ENCODE measurements at places on chromosomes 7 and 10.

- DNase-seq: peak; percentile 32
These were observed 33.3 kb downstream of the FOXK1 start for GRCh38 chr7:4715410-4715776.

DNA sequence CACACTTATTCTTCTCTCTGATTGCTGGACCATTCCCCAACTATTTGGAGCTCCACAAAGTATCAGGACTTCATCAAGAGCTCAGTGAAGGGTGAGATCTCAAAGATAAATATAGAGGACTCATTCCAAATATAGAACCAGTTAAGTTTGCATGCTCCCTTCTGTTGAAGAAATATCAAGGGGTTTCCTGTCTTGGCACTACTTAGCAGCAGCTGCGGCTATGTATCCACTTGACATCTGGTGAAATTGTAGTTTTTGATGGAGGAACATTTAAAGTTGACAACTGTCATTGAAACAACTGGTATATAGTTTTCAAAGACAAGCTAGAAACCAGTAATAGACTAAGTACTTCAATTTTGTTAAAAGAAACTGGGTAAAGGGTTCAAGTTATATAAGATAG lies 1.0 kb upstream of the SPAG6 start:
- no peak for DNase-seq

- no peak for DNase-seq
These were observed 10.5 kb downstream of the IKZF1 start for GRCh38 chr7:50314836-50315592.

DNA sequence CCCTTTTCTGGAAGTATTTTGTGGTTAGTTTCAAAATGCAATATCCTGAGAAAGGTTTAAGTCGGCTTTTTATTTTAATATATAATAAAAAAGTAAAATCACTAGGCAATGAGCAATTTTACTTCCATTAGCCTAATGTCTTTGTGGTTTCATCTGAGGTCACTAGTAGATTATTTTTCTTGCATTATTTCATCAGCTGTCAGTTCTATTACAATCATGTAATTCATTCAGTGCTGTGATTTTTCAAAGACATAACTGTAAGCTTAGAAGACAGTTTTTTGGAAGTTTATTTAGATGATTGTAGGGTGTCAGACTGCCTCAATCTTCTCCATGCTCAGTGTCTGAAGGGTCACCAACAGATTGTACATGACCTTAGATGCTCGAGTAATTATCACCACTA lies 568.0 kb upstream of the GALNT17 start:
- no peak for DNase-seq

DNA sequence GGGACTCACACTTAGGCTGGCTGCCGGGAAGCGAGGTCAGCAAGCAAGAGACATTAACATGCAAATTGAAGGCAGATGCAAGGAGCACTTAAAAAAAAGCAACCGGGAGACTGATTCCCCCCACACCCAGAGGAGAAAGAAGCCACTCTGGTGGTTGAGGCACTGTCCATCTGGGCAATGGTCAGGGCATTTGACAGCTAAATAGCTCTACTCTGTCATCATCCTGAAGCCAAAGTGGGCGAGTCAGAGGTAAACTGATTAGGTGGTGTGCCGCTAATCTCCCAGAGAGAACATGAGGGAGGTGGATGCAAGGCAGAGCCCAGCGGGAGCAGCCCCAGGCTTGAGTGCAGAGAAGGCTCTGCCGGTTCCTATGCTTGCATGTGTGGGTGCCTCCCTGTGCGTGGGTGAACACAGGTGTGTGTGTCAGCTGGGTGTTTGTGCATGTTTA lies 100.6 kb downstream of the PLXNA4 start:
- no peak for DNase-seq

DNA sequence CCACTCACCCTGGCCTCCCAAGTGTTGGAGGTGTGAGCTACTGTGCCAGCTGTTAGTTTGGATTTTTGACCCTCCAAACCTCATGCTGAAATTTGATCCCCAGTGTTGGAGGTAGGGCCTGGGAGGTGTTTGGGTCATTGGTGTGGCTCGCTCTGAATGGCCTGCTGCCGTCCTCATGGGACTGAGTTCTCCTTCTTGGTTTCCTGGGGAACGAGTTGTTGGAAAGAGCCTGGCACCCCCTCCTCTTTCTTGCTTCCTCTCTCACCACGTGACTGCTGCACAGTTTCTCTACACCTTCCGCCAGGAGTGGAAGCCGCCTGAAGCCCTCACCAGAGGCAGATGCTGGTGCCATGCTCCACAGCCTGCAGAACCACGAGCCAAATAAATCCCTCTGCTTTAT lies 253.5 kb downstream of the PHTF2 start:
- DNase-seq: no peak

GRCh38 chr7:71243736-71244410 lies 111.9 kb downstream of the GALNT17 start:
- DNase-seq: no peak

DNA sequence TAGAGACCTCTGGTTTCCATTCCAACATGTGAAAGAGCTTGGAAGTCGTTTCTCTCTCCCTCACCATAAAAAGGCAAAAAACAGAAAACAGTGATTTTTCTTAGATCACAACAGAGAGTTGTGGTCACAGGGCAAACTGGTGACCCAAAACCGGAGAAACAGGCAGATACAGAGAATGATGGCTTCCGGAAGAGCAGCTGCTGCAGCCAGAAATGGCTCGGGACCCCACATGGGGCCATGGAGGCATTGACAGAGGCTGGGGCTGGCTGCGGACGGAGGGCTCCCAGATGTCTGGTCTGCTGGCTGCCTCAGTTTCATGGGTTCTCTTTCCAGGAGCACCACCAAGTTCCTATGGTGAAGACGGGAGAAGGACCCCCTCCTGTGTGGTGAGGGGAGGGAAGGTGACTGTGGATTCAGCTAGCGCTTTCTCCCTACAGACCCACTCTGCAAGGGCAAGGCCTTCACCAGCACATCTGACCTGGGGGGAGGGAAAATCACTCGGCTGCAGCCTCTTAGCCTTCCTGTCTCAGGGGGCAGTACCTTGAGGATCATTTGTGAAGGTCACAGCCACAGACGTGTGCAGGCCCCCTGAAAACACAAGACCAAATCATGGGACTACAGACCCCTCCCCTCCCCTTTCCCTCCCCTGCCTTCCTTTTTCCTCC lies 81.4 kb downstream of the WDR37 start:
- DNase-seq: no peak

DNA sequence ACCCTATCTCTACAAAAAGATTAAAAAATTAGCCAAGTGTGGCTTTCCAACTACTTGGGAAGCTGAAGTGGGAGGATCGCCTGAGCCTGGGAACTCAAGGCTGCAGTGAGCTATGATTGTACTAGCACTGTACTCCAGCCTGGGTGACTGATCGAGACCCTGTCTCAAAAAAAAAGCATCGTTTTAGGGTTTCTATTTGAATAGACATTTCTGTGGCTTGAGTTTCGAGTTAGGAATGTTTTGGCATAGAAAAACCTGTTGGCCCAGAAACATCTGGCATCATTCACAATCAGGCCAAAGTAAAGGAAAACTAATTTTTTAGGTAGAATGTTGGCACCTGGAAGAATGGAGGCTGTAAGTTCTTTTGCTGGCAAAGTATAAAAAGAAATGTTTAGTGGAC lies 72.4 kb downstream of the AUTS2 start:
- DNase-seq: no peak

DNA sequence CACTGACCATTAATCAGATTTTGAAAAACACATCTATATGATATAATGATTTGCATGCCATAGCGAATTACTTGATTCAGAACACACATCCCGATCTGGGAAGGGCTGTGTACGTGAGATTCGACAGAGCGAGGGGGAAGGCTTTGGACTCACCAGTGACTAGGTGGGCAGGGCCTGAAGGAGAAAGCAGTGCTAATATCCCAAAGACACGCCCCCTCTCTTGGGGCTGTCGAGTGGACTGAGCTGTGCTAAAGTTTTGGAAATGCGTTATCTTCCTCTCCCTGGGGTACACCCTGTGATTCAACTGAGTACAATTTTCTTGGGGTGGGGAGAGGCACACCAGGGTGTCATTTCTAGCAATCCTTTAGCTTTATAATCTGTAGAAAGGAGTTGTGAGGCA lies 1.8 kb downstream of the LRRC17 start:
- DNase-seq: no peak

DNA sequence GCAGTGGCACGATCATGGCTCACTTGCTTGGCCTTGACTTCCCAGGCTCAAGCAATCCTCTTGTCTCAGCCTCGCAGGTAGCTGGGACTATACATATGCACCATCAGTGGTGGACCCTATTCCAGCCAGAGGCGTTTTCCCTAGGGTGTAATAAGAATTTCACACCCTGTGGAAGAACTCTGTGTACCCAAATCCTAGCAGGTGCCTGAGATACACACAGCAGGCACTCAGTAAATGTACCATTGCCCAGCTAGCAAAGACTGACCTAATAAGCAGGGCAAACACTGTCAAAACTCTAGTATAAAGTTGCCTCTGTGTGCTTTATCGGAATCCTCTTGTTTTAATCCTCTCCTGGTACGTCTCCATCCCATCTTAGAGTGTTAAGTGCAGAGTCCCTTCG lies 33.7 kb upstream of the BHLHA15 start:
- DNase-seq: no peak

GRCh38 chr10:12187321-12187905 lies 8.3 kb downstream of the NUDT5 start:
- no peak for DNase-seq

Data from transverse colon (tissue), 4 donors.